ENCODE measurements at places on chromosomes 1 and 21.

DNA sequence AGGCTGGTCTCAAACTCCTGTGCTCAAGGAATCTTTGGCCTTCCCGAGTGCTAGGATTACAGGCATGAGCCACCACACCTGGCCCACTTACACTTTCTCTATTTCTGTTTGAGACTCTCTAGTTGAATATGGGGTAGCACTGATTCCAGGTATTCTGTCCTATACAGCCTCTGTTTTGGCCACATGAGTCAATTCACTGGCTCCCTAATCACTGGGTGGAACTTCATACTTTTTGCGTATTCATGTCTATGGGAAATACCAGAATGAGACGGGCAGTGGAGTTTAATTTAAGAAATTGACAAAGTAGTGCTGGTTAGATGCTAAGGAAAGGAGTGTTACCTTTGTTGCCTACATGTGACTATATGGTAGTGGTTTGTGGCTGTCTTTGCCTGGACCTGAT lies 35.5 kb downstream of the MACF1 start:
- no peak for DNase-seq

GRCh38 chr1:20426923-20427322 lies 59.1 kb downstream of the CAMK2N1 start:
- DNase-seq, result peak; percentile 65

DNA sequence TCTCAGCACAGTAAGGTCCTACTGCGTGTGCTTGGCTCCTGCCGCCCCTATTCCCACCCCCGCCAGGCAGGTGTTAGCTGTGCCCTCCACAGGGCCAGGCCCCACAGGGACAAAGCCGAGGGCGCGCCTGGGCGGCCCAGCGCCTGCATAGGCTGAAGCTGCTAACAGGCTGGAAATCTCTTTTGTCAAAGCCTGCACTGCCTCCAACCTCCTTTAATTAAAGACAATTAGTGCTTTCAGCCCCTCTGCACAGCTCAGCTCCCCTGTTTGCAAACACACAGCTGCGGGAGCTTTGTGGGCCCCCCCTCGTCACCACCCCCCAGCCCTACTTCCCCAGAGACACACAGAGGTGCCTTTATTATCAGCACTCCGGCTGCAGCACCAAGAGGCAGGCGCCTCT lies 95.9 kb downstream of the EPHB2 start:
- DNase-seq, result no peak

DNA sequence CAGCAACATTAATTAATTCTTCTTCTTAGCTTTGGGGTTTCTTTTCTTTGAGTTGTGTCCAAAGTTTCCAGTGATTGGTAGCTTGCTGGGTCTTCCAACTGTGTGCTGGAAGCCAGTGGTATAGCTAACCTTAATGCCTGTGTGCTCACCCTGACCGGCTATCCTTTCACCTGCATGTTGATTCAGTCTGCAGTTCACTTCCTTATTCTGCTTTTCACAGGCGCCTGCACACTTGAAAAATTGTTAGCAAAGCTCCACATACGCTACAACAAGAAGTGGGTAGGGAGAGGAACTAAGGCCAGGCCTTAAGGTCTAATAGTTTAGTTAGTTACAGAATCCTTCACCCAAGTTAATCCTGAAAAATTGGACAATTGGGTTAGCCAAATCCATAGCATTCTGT lies 35.7 kb downstream of the NCF2 start:
- no peak for DNase-seq

- no peak for DNase-seq
Measured at GRCh38 chr1:29473161-29473855, 237.0 kb downstream of the PTPRU start.

GRCh38 chr1:196660852-196661251 lies 9.0 kb downstream of the CFH start:
- DNase-seq, result no peak

GRCh38 chr1:153939476-153939875 lies 7.0 kb downstream of the DENND4B start:
- no peak for DNase-seq

DNA sequence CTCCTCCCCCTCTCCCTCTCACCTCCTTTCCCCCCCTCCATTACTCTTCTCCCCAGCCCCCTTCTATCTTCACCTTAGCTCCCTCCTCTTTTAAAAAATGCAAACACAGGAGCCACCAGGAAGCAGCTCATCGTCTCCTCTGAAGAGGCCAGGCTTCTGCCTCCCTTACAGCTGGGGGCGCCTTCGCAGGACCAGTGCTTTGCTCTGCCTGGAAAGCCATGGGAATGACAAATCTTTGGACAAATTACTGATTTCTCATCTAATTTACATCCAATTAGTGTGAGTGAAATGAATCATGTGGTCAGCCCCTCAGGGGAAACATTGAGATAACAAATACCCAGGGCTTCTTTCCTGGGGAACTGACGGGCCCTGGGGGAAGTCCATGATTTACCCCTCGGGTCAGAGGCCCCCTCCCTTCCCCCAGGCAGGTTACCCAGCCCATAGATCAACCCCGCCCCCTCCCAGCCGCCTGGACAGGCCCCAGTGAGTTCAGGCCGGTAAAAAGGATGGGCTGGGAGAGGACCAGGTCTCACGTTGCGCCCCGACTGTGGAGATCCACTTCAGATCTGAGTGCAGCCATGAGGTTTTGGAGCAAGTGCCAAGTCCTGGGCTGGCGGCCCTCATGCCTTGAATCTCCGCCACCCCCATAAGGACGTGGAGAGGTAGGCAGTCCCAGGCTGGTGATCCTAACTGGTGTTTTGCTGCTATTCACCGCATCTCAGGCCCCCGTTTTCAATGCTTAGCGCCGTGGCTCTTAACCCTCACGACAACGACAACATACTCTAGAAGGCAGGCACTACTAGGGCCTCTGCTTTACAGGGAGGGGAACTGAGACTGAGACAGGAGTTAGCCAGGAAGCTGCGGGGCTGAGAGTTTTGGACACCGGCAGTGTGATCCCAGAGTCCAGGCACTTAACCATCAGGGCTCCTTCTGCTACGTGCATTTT lies 300.8 kb downstream of the RRAGC start:
- DNase-seq, result no peak

DNA sequence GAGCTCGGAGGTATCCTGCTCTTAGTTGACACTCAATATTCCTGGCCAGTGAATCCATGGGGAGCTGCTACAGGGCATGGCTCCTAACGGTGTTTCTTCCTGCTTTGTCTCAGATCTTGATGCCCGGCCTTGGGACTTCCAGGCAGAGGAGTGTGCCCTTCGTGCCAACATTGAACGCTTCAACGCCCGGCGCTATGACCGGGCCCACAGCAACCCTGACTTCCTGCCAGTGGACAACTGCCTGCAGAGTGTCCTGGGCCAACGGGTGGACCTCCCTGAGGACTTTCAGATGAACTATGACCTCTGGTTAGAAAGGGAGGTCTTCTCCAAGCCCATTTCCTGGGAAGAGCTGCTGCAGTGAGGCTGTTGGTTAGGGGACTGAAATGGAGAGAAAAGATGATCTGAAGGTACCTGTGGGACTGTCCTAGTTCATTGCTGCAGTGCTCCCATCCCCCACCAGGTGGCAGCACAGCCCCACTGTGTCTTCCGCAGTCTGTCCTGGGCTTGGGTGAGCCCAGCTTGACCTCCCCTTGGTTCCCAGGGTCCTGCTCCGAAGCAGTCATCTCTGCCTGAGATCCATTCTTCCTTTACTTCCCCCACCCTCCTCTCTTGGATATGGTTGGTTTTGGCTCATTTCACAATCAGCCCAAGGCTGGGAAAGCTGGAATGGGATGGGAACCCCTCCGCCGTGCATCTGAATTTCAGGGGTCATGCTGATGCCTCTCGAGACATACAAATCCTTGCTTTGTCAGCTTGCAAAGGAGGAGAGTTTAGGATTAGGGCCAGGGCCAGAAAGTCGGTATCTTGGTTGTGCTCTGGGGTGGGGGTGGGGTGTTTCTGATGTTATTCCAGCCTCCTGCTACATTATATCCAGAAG lies 16.7 kb downstream of the ALX3 start:
- DNase-seq, result no peak

DNA sequence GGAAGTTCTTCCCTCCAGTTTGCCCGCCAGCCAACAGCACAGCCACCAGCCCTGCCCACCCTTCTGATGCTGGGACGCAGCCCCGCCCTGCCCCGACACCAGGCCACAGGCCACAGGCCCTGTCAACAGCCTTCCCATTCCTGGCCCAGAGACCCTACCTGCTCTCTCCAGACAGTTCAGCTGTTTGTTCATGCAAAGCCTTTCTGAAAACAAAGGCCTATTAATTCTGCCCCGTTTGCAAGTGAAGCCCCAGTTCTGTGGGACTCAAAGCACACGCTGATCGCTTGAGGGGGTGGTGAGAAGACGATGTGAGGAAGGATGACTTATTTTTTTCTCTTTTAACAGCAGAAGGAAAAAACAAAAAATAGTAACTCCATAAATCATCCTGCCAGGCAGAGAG lies 55.4 kb upstream of the KIF26B start:
- DNase-seq, result no peak

All from AG04449 (cell line).